GM13976 (cell line): ENCODE measurements at places on chromosomes 6 and 20.

DNA sequence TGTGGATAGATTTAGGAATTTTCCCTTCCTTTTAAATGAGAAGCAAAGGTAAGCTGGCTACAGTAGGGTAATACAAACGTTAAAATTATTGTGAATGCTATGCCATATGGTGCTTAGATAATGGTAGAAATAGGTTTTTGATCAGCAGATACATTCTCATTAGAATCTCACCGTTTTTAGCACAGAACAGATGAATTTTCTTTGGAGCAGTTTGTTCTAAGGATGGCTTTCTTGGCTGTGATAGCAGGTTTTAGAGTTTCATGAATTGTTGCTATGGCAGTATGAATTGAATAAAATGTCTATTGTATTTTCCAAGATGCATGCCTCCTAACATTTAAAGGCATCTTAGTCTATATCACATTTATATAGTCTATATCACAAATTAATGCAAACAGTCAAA, 1394.5 kb downstream of the EPHA7 start:
- no peak for DNase-seq

GRCh38 chr6:167925026-167925425, 72.4 kb upstream of the KIF25 start:
- no peak for DNase-seq

DNA sequence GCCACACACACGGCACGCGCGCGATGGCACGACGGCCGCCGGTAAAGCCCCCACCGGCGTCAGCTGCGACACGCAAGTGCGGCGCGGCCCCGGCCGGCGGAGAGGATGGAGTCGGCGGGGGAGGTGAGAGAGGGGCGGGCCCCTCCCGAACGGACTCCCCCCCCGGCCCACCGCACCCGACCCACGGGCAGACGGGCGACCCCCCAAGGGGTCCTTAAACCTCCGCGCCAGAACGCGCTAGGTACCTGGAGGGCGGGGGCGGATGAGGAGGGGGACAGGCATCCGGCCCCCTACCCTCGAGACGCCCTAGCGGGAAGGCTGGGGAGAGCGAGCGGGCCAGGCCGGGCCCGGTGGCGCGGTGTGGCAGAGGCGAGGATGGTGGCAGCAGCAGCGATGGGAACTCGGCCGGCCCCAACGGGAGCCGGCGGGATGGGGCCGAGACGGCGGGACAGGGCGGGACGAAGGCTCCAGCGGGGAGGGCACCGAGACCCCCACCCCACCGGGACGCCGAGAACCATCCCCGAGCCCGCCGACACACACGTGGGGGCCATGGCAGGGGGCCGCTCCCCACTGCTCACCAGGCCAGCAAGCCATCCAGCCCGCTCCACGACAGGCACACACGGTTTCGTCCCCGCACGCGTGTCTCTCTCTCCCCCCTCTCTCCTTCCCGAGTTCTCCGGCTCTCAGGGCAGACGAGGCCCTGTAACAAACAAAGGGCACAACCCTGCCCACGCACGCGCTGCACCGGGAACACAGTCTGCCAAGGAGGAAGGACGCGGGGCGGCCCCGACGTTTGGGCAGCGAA, 1515.4 kb upstream of the DEFB115 start:
- DNase-seq: peak; percentile 26

DNA sequence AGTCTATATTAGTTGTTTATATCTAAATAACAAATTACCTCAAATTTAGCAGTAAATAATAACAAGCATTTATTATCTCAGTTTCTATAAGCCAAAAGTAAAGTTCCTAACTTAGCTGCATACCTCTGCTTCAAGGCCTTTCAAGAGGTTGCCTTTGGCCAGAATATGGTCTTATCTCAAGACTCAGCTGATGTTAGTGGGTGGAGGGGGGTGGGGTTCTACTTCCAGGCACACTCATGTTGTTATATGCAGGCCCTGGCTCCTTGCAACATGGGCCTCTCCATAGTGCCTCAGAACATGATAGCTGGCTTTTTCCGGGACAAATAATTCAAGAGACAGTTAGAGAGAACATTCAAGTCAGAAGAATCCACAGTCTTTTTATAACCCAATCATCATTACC, 266.0 kb downstream of the ADGRB3 start:
- no peak for DNase-seq

DNA sequence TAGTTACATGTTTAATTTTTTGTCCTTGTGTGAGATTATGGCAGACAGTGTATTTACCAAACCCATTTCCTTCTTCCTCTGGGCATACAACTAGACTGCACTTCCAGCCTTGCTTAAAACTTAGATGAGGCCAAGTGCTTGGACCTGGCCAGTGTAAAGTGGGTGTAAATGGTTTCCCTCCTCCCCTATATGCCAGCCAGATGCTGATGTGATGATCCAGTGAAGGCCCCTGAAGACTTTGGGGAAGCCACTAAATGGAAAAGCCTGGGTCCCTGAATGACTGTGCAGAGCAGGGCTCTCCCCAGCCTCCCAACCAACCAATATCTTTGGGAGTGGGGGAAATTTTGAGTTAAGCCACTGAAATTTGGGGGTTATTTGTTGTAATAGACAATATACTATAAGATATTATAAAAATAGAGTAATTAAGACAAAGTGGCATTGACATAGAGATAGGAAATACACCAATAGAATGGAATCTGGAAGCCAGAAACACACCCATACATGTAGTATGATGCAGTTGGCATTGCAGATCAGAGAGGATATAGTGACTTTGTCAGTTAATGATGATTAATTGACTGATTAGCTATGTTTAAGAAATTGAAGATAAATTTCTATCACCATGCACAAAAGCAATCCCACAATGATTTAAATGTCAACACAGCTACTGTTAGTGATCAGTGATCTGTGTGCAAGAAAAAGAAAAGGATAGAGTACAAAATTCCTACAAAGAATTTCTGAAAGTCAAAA, 10.4 kb upstream of the SNX9 start:
- DNase-seq: no peak

DNA sequence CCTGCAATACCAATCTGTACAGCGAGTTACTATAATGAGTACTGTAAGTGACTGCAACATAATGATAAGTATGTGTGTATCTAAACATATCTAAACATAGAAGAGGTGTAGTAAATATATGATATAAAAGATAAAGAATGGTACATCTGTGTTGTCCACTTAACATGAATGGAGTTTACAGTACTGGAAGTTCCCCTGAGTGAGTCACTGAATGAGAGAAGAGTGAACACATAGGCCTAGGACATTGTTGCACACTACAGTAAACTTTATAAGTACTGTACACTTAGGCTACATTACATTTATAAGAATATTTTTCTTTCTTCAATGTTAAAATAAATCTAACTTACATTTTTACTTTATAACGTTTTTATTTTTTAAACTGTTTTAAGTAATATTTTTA, 380.4 kb downstream of the MMUT start:
- DNase-seq: no peak

GRCh38 chr20:52804497-52805295, 167.5 kb upstream of the TSHZ2 start:
- no peak for DNase-seq

DNA sequence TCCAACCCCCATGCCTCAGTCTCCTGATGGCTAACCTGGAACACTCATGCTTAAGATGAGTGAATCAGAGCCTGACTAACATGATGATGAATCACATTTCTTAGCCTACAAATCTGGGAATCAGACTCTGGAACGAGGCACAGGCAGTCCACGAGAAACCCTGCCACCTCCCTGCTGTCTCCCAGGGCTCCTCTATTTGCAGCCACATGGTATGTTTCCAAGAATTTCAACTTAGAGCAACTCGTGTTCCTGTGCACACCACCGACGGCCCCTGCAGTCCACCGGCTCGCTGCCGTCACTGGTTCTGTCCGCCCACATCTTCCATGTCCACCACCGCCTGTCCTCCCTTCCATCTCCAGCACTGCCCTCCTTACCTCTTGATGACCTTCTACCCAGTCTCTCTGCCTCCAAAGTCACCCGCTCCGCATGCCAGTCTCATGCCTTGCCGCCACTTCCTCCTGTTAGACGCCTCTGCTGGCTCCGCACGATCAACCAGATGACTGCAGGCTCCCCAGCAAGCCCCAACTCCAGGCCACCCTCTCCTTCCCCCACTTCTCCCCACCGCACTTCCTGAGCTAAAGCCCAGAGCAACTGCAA, 87.6 kb downstream of the AGPAT4 start:
- no peak for DNase-seq

GRCh38 chr6:165984729-165985275, 182.8 kb downstream of the TBXT start:
- DNase-seq: no peak

- DNase-seq: peak; percentile 43
Observed at GRCh38 chr20:33947709-33948295, 45.9 kb upstream of the RALY start.

GRCh38 chr6:20866935-20867703, 332.9 kb downstream of the CDKAL1 start:
- no peak for DNase-seq

GRCh38 chr6:14254505-14254904, 136.9 kb downstream of the CD83 start:
- DNase-seq: peak; percentile 63

GRCh38 chr6:5570641-5571040, 309.3 kb downstream of the FARS2 start:
- DNase-seq: no peak

GRCh38 chr6:149628875-149629510, 19.5 kb downstream of the KATNA1 start:
- DNase-seq: peak; percentile 47

DNA sequence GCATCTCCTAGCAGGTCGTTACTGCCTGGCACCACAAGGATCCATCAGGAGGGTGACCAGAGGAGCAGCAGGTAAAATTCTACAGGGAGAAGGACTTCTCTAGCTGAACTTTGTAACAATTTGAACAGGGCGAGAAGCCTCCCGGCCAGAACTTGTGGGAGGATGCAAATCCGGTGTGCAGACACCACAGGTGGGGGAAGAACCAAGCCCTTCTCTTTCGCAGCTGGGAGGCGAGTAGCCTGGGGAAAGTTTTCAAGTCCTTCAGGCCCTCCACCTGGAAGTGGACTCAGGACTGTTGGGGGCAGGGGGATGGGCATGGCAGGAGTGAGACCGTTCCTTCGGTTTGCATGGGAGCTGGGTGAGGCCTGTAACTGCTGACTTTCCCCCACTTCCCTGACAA, 42.7 kb upstream of the FAM210B start:
- DNase-seq: no peak

GRCh38 chr6:109478841-109479624, 4.0 kb downstream of the ZBTB24 start:
- DNase-seq: no peak

- no peak for DNase-seq
Observed at GRCh38 chr6:28589957-28590349, 64.3 kb downstream of the GPX5 start.

- DNase-seq: no peak
Observed at GRCh38 chr6:127554435-127555006, 22.5 kb upstream of the C6orf58 start.

- DNase-seq: no peak
Observed at GRCh38 chr6:73032586-73032985, 192.7 kb downstream of the KHDC1L start.

DNA sequence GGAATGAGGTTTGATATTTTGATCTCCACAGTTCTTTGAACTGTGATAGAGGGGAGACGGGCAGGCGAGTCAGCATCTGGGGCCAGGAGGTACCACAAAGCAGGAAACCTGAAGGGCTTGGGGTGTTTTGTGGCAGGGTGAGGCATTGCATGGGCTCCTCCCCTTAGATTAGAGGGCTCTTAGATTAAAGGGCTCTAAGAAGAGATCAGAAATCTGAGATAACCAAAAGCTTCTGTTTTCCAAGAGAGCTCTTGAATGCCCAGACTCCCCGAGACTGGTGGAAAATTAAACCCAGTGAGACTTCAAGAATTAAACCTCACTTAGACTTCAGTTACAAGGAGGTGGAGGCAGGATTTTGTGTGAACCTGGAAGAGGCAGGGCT, 2.4 kb upstream of the GPX5 start:
- DNase-seq: no peak

- no peak for DNase-seq
Observed at GRCh38 chr20:47546184-47547033, 44.7 kb downstream of the NCOA3 start.

GRCh38 chr6:140988780-140989179, 1143.9 kb upstream of the GJE1 start:
- no peak for DNase-seq

- DNase-seq: no peak
Observed at GRCh38 chr6:169069356-169069755, 184.3 kb downstream of the THBS2 start.

- DNase-seq: no peak
Observed at GRCh38 chr6:113650610-113650979, 206.6 kb upstream of the MARCKS start.

DNA sequence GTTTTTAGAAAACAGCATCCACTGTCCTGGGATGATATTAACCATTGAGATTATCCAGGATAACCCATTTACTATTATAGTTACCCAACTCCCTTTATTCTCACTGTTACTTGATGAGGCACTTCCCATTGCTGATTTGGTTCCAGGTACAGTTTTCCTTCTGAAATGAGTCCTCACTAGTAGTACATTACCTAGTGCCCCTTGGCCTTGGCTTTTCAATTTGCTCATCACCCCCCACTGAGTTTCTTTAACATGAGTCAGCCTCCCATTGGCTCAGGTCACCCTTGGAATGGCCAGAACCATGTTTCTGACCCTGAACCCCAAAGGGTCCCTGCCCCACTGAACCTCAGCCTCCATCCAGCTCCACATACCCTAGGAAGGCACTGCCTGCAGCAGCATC, 28.4 kb downstream of the MDGA1 start:
- no peak for DNase-seq

DNA sequence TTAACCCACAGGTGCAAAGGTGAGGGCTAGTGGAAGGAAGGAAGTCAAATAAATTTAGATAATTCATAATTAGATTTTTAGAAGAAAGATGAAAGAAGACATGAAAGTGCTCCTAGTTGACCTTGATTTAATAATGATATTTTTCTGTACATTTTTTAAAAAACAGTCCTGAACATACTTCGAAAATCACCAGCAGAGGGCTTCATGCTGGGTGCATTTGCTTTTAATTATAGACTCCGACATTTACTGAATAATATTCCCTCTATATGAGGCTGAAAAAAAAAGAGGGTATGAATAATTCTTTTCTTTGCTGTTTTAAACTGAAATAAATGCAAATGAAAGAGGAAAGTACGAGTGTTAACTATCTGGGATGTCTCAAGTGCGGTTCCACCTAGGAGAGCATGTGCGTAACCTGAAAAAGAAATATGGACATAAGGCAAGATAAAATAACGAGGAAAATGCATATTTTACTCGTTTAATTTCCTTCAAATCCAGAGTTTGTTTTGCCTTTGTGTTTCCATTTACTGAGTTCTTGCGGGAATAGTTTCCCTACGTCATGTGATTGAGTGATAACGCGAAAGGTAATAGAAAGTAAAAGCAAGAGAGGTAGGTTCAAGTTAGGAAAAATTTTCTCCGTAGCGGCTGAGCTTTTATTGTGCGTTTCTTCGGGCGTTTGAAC, 3.1 kb upstream of the TFAP2B start:
- no peak for DNase-seq
